Astrocyte of the hippocampus (primary cell): ENCODE measurements at places on chromosomes 5 and 9.

GRCh38 chr5:60802986-60803385 is 41.1 kb downstream of the ELOVL7 start:
- no peak for DNase-seq

DNA sequence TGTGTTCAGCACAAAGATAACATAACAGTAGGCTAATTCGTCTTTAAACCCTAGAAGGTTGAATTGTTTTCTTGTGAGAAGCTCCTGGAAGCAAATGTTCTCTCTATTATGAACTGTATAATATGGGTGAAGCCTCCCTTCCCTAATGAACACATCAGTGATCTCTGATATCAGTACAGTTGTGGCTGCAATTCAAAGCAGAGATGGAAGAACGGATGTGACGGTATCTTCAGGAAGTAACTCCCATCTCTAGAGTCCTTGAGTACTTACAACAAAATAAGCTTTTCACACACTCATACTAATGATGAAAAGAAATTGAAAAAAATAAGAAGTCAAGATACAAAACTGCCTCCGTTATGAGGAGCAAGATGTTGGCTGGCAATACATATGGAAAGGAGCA is 4.5 kb downstream of the HCN1 start:
- DNase-seq: no peak

DNA sequence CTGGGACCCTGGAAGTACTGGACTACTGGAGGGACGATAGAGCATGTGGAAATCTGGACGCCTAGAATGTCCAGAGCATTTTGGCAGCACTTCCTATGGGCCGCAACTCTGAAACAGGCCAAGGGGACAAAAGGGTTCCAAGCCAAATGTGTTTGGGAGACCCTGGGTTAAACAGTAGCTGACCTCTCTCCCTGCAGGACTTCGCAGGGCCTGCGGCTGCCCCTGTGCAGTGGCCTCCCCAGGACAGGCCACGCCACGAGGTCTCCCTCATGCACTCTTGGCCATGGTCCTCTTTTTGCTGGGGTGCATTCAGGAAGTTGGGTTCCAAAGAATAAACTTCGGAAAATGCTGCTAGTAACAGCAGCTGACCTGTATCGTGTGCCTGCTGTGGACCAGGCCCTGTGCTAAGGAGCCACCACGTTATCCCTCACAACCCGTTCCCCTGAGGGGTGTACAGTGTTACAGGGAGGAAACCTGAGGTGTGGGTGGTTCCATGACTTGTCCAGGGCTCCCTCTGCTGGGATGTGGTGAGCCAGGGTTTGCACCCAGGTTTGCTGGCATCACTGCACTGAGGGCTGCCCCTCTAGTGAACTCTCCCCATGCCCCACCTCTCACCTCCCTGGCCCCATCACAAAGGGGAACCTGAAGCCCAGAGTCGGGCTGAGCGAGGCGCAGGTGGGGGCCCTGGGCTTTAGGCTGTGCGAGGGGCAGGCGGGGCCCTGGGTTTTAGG is 79.4 kb downstream of the AMBP start:
- peak; percentile 33 for DNase-seq

GRCh38 chr5:79864364-79864763 is 126.7 kb downstream of the MTX3 start:
- DNase-seq: no peak

DNA sequence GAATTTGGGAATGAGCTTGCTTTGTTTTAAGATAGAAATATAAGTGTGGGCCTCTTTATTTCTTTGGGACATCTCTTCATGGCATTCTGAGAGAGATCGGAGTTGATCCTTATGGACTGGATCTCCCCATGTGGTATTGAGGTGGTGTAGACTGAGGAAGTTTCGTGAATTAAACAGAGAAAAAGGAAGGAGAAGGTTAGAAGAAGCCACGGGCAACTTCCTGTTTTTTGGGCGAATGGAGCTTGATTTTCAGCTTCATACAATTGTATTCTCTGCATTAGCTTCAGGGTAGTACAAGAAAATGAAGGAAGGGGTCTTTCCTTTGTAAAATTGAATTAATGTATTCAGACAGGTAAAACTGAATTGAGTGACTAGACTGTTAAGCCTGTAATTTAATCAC is 70.5 kb upstream of the HMHB1 start:
- DNase-seq: no peak
